ENCODE measurements at places on chromosomes 6 and 20. TPM values are rescaled to one million over a fixed set of nuclear protein-coding genes. Genes with fewer than 3 reads are reported as not detected.

The TUBB2B gene
- total RNA-seq, result 1.8 TPM

The PROKR2 gene
- not detected for total RNA-seq

The CABLES2 gene
- total RNA-seq, result 0.44 TPM

The VNN1 gene
- total RNA-seq, result under 0.01 TPM

The SRMS gene
- not detected for total RNA-seq

The LRRC73 gene
- total RNA-seq, result under 0.01 TPM

The SLC17A4 gene
- total RNA-seq, result not detected

The BTNL2 gene
- total RNA-seq, result not detected

The ADAM33 gene
- total RNA-seq, result not detected

The KIF25 gene
- under 0.01 TPM for total RNA-seq

The SMLR1 gene
- not detected for total RNA-seq

The TSHZ2 gene
- 4.0 TPM for total RNA-seq
